ENCODE measurements at places on chromosomes 6 and 20.

DNA sequence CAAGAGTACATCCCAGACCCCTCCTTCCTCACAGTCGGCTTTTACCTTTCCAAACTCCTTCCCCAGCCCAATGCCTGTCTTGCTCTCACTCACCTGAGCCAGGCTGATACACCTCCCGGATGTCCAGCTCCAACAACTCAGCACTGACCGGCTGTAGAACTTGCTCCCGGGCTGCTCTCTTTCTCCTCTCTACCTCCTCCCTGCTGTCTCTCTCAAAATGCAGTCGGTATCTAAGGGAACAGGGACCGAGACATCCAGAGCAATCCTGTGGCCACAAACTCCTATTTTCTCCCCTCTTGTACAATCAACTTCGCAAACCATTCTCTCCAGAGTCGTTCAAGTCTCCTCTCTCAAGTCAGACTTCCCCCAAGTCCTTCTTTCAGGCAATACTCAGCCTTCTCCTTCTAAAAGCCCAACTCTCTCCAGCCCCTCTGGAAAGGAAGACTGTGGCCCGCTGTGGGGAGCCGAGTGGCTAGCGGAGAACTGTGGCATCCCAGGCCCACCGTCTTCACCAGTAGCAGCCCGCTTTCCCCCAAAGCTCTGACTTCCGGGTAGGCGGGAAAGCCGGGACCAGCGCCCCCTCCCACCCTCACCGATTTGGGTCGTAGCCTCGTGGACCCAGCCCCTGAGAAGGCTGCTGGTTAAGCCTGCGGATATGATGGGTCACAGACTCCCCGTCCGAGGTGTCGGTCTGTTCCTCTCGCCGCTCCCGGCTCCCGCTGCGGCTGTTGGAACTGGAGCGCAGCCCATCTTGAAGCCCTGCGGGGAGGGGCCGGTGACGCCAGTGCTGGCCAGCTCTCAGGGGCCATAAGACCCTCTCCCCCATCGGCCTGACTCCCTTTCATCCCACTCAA lies 1.1 kb downstream of the GNL1 start:
- DNase-seq, result no peak

DNA sequence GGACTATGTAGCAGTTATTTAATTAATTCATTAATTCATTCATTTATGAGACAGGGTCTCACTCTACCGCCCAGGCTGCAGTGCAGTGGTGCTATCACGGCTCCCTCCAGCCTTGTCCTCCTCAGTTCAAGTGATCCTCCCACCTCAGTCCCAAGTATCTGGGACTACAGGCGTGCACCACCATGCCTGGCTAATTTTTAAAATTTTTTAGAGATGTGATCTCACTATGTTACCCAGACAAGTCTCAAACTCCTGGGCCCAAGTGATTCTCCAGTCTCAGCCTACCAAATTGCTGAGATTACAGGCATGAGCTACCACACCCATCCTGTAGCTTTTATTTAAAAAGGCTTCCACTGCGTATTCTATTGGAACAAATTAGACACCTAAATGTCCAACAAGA lies 23.4 kb downstream of the SRPK1 start:
- no peak for DNase-seq

DNA sequence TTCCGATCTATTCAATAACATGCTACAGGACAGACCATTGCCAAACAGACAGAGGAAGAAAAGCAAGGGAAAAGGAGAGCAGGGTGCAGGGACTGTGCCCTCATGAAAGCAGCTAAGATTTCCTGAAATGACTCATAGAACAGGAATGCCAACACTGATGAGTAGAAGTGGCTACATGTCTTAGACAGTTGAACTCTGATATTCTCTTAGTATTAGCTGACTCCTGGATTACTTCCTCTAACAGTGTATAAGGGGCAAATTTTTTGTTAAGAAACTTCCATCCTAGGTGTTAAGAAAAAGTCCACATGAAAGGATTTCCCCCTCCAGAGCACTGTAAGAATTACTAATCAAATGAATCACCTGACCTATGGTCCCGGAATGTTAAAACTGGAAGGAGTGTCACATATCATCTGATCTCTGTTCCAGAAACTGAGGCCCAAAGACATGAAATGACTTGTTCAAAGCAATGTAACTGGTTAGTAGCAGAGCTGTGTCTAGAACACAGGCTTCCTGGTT lies 224.9 kb downstream of the IBTK start:
- no peak for DNase-seq

- peak; percentile 23 for DNase-seq
Observed at GRCh38 chr20:39880890-39881289, 808.1 kb downstream of the MAFB start.

GRCh38 chr6:163775313-163775712 lies 360.8 kb downstream of the QKI start:
- no peak for DNase-seq

GRCh38 chr6:12800120-12800519 lies 83.6 kb downstream of the PHACTR1 start:
- no peak for DNase-seq

DNA sequence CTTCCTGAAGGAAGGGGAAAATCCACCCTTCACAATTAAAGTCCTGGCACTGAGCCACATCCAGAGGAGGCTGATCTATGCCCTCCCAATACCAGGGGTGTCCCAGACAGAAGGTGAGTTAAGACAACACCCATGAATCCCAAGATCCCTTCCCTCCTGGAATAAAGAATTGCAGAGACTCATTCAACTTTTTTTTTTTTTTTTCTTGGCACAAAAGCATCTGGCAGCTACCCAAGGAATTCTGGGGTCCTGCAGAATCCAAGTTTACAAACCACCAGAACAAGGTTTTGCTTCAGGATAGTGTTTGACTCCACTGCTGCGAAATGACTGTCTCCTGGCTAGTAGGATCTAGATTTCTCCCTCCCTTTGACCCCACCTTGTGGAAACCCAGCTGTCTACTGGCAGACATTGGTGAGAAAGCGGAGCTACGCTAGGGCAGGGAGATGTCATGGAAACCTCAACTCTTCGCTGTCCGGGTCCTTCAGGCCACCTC lies 37.4 kb downstream of the JAG1 start:
- no peak for DNase-seq

- DNase-seq, result no peak
Observed at GRCh38 chr20:3339076-3339475, 68.4 kb downstream of the DNAAF9 start.

DNA sequence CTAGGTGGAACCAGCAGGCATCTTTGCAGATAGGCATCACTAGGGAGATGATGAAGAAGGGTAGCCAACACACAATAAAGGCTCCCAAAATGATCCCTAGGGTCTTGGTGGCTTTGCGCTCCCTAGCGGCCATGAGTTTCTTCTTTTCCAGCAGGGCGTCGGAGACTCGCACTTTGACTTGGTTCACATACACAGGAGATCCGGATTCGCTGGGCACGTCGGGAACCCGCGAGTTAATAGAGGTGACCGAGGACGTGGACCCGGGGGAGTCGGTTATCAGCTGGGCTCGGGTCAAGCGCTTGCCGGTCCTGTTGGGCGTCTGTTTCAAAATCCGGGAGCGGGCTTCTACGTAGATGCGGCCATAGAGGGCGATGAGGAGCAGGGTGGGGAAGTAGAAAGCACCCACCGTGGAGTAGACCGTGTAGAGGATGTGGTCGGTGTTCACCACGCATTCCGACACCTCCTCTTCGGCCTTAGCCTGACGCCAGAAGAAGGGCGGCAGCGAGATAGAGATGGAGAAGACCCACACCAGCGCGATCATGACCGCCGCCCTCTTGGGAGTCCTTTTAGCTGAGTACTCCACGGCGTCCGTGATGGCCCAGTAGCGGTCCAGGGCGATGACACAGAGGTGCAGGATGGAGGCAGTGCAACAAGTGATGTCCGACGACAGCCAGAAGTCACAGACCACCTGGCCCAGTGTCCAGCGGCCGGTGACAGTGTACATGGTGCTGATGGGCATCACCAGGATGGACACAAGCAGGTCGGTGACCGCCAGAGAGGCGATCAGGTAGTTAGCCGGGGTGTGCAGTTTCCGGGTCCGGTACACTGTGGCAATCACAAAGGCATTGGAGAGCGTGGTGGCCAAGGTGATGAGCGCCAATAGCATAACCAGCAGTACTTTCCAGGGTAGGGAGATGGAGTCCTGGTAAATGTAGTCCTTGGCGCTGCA lies 658 bp downstream of the HTR1B start:
- no peak for DNase-seq

- DNase-seq, result no peak
Observed at GRCh38 chr6:137928286-137928685, 61.2 kb downstream of the TNFAIP3 start.

- DNase-seq, result no peak
Observed at GRCh38 chr6:89138173-89138572, 7.7 kb upstream of the PM20D2 start.

DNA sequence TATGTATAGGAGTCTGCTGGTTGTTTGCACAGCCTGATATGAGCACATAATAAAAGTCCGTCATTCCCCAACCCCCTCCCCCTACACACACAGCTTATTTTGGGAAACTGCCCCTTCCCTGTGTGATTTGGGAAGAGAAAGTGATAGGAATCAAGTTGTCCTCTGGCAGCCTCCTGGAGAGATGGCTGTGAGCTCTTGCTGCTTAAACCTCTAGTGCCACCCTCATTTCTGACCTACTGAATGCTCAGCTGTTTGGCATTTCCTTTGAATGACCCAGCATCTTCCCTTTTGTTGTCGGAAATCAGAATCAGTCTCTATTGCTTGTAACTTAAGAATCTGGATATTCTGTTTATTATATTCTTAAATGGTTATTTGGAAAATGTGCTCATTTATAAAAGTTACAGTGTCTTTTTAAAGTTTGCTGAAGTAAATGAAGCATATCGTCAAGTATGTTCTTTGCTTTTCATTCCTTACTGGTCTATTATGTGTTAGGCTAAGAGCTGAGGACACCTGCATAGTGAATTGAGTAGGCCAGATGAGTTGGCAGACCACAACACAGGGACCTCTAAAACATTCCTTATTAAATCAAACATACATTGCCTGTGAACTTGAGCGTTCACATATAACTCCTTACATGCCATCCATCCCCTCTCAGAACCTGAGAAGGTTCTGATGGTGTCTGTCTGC lies 5.5 kb downstream of the RWDD2A start:
- no peak for DNase-seq

DNA sequence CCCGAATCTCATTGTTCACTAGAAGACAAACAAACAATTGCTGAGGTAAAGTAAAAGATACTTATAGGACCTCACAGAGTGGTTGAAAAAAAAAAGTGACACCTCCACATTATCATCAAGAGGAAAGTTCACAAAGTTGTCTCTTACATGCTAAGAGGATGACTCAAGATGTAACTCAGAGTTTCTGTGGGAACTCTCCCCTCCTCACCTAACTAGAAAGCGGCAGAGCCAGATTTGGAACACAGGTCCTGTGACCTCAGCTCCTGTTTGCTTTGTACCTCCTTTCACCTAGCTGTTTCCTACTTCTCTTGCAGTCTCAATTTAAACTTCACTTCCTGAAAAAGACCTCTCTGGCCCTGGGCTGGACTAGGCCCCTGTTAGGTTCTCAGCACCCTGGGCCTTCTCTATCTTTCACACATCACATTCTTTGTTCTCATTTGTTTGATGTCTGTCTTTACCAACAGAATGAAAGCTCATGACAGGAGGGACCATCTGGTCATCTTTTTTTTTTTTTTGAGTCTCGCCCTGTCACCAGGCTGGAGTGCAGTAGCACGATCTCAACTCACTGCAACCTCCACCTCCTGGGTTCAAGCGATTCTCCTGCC lies 60.8 kb downstream of the CD24 start:
- peak; percentile 26 for DNase-seq

GRCh38 chr6:75299801-75300530 lies 15.4 kb upstream of the TMEM30A start:
- DNase-seq, result no peak

DNA sequence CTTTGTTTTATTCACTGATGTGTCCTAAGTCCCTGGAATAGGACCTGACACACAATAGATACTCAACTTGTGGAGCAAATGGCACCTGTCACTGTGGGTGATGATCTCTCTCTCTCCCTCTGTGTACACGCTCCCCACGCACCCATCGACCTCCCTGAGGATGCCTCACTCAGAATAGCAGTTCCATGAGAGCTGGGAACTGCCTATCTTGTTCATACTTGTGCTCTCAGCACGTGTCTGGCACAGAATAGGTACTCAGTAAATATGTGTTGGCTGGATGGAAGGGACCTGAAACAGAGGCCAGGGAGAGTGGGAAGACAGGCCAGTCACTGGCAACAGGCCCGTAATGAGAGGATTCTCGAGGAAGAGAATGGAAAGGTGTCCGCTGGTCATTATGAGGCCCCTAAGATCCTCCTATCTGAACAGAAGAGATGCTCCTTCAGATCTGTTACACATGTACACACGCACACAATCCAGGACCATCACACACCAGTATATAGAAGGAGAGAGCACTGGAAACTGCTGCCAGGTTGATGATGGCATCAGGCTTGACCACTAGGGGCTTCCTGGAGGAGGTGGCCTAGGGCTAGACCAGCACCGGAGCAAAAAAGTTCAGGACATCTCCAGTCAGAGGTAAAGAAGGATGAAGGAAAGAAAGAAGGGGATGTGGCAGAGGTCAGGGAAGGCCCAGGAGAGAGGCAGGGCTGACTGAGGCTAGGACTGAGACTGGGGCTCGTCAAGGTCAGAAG lies 30.9 kb downstream of the VEGFA start:
- no peak for DNase-seq

- no peak for DNase-seq
Observed at GRCh38 chr6:106614592-106615257, 14.6 kb downstream of the RTN4IP1 start.

DNA sequence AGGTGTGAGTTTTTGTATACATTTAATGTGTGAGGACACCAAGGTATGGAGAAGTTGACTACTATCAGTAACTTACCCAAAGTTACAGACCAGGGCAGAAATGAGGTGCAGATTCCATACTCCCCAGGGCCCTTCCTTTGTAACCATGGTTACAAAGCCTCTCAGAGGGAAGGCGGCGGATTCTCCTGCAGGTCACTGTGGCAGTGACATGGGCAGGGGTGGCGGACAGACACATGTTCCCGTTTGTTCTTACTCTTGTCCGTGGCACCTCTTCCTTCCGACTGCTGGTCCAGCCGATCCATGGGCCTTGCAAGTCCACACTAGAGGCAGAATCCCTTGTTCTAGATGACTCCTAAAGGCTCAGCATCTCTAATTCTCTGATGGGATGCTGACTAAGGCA lies 43.0 kb downstream of the PDYN start:
- no peak for DNase-seq

DNA sequence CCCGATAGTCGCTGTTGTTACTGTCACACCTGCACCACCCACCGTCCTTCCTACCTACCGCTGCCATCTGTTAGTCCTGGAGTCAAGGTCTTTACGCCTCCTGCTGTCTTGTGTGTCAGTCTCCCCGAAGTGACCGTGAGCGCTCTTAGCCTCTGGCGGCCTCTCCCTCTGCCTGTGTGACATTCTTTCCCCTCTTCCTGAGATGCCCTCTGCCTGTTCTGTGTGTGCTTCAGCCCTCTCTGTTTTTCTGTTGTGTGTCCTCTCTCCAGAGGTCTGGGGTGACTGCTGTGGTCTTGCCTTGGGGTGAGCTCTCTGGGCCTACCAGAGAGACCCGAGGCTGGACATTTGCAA lies 54.9 kb downstream of the TCP11 start:
- DNase-seq, result no peak

- no peak for DNase-seq
Observed at GRCh38 chr6:169794317-169795055, 43.1 kb downstream of the ERMARD start.

- no peak for DNase-seq
Observed at GRCh38 chr6:111975466-111975865, 78.4 kb upstream of the CCN6 start.

Measured in DMS153 (cell line).